Cortex of kidney (tissue), 1 donor: ENCODE measurements at places on chromosomes 1 and 21.

DNA sequence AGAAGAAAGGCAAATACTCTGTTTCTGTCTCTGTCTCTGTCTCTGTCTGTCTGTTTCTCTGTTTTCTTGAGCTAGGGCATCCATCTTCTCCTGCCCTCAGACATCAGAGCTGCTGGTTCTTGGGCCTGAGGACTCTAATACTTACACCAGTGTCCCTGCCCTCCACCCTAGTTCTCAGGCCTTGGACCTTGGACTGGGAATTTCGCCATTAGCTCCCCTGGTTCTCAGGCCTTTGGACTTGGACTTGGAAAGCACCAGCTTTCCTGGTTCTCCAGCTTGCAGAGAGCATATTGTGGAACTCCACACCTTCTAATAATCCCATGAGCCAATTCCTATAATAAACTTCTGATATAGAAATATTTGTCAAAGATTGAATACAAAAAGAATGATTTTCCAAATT lies 32.6 kb downstream of the NBPF6 start:
- DNase-seq = no peak

DNA sequence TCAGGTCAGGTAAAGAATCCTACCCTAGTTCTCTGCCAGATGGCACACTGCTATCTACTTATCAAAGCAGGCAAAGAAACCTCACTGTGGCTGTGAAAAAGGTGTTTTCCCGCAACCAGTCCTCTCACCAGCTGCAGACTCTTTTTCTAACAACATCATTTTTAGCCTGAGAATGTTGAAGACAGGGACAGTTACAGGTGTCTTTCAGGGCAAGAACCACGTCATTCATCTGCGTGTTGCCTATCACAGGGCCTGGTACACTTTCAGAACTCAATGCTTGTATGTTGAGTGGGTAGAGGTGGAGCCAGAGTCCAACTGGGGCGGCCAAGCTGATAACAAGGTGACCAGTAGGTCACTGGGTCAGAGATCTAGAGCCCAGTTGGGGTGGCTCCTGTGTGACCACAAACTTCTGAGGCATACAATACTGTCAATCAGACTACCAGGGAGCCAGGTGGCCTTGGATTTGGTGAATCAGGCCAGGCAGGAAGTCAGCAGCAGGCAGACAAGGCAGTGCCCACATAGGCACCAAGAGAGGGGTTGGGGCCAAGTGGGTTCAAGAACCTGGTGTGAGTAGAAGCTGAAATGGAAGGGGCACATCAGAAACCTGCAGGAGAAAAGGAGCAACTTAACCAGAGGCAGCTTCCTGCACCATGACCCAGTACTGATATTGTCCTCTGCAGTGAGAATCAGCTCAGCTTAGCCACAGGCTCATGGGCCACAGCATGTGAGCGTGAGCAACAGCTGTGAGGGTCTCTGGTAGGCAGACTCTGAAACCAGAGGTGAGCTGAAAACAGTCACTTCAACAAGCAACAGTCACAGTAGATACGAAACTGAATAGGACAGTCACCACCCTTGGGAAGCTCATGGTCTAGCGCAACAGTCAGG lies 123.6 kb downstream of the DTL start:
- no peak for DNase-seq

DNA sequence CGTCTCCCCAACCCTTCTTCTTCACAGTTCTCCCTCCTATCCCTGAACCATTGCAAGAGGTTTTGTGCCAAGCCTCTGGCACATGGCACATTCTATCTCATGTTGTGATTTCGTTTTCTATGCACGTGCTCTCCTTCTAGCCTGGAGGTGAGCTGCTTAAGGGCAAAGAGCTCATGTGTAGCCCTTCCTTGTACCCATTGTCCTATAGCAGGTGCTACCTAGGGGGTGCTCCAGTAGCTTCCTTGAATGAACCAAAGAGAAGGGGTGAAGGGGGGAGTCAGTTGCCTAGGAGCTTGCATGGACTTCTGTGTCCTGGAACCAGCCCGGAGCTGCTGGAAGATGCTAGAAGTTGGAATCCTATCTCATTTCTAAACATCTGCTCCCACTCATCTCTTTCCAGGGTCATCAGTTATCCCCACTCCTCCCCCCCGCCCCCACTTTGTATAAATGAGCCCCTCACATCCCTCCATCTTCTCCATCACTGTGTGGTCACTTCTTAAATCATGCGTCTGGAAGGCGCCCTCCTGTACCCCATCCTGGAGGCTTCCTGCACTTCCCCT lies 535 bp upstream of the DISC1 start:
- no peak for DNase-seq

- no peak for DNase-seq
Measured at GRCh38 chr1:168469690-168470089, 74.1 kb downstream of the XCL2 start.

DNA sequence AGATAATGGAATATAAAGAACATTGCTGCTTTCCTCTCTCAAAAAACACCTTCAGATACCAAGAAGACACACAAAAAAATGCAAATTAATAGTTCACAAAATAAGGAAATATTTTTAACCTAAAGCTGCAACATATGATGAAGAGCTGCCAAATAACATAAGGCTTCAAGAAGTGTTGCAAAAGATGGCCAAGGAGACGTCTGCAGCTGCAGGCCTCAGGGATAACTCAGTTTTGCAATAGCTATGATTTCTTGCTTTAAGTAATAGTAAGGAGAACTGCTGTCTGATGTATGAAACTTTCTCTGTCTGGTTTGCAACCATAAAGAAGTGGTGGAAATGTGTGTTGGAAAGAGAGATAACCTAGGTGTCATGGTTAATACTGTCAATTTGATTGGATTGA lies 1237.5 kb downstream of the MRPL39 start:
- no peak for DNase-seq

DNA sequence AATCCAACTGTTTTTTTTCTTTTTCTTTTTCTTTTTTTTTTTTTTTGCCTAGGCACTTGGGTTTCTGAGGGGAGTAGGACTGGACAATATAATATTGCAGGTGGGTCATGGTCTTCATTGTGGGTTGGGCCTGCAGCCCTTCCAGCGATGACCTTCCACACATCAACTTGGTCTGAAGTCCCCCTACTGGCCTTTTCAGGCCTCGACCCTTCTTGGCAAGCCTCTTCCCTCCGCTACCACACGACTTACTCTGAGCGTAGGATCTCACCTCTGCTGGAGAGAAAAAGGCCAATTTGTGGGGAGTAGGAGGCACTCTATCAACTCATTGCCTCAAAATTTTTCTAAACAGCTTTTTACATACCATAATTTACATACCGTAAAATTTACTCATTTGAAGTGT lies 51.1 kb upstream of the GRIK3 start:
- no peak for DNase-seq
